ENCODE measurements at places on chromosomes 16 and 17.

DNA sequence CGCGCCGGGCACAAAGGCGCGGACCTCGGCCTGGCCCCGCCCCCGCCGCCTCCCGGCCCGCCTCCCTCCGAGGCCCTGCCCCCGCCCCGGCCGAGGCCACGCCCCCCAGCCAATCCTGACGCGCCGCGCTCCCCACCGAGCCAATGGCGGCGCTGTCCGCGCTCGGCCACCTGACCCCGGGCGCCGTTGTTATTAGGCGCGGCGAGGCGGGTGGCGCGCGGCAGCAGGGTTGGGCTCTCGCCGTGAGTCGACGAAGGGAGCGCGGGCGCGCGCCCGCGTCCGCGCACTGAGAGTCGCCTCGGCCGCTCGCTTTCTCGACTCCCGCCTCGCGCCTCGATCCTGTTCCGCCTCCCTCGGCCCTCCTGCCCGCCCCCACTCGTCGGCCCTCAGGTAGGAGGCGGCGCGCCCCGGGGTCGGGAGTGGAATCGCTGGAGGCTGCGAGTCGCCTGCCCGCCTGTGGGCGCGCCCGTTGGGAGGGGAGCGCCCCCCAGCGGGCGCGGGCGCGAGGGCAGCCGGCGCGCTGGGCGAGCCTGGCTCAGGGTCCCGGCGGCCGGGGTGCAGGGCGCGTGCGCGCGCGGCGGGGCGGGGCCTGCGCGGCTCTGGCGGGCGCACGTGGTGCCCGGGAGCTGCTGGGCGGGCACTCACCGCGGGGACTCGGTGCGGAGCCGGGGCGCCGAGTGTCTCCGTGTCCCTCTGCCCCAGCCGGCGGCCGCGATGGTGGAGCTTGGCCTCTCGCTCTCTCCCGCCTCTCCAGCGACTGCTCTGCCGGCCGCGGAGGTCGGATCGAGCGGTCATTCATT, 405 bp upstream of the CBLN1 start:
- DNase-seq: peak; percentile 87

- DNase-seq: no peak
Observed at GRCh38 chr17:19456016-19456927, 45.2 kb downstream of the RNF112 start.

DNA sequence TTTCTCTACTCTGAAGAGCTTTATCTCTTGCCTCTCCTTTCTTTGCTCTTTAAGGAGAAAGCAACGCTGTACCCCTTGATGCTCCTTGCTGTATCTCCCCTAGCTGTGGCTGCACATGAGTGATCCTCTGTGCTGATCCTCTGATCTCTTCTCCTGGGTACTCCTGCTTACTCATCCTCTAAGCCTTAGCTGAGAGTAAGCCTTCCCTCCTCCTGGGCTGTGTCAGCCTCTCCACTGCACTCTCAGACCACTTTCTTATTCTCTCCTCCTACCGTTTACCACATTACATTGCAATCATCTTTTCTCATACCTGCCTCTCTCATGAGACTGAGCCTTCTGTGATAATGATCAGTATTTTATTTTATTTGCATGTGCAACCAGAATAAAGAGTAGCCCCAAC, 25.1 kb downstream of the SOX9 start:
- no peak for DNase-seq

DNA sequence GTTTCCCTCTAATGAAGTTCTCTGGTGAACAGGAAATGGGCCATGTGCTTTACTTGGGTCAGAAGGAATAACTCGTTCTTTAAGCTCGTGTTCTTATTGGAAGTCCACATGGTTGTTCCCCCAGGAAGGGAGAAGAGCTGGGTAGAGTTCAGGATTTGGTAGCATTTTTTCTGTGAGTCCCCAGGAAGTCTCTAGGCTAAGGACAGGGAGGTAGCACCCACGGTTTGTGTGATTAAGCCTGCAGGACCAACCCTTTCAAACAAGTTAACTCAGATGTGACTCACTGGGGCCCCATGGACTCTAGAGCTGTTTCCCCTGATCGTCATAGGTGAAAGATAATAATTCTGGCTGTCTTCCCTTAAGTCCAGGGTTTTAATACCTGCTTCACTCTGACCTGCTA, 16.4 kb downstream of the SAP30BP start:
- no peak for DNase-seq

DNA sequence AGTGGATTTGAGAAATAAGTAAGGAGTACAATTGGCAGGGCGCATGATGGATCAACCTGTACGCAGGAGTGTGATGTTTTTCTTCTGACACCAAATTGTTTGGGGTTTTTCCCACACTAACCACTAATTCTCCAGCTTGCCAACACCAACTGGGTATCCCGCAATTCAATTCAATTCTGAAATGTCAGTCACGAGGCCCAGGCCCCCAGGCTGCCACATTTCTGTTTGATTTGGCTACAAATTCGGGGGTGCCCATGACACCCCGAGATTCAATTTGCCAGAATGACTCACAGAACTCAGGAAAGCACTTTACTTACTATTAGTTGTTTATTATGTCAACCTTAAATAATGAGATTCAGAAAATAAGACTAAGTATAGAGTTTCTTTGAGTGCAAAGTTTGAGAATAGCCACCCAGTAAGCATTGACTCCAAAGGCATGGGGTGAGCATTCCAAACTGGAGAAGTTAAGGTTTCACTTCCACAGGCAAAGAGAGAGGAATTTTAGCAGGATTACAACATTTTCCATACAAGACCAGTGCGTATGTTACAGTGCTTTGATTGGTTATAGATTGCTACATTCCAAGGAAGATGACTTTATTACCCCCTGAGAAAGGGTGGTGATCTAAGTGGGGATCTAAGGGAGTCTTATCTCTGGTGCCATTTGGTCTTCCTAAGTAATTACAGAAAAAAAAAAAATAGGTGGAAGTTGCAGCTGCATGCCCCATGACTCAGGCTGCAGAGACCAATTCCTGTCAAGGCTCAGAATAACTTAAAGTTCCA, 11.5 kb downstream of the SLC46A1 start:
- no peak for DNase-seq

- no peak for DNase-seq
Observed at GRCh38 chr16:58421529-58421928, 29.3 kb downstream of the GINS3 start.

GRCh38 chr16:37511-37910, 15.9 kb downstream of the POLR3K start:
- no peak for DNase-seq

DNA sequence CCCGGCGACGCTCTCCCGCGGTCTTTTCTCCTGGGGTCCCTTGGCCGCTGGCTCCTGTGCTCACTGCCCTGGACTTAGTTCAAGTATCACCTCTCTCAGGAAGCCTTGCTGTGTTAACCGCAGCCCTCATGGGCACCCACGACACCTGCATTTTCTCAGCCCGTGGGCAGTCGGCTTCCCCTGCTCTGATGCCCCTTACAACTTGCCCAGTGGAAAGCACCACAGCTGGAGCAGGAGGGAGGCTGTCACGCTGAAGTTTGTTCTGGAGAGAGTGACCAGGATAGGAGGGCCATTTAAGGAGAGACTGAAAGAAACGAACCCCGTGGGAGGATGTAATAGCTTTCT, 395 bp downstream of the STXBP4 start:
- no peak for DNase-seq

DNA sequence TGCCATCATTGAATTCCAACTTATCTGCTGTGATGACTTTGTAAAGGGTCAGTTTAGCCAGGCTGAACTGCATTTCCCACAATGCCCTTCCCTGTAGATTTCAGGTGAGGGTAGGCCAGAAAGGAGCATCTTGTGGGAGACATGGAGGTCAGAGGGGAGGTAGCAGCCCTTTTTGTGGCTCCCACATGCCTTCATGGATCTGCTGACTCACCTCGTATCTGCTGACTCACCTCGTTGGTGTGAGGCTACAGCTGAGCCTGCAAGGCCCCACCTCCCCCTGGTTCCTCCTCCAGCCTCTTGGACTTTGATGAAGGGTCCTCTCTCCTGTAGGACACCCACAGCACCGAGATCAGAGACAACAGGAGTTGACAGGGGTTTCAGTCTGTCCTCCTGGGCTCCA, 102.5 kb downstream of the SALL1 start:
- DNase-seq: no peak

- no peak for DNase-seq
Observed at GRCh38 chr17:38916771-38917170, 8.6 kb upstream of the LASP1NB start.

DNA sequence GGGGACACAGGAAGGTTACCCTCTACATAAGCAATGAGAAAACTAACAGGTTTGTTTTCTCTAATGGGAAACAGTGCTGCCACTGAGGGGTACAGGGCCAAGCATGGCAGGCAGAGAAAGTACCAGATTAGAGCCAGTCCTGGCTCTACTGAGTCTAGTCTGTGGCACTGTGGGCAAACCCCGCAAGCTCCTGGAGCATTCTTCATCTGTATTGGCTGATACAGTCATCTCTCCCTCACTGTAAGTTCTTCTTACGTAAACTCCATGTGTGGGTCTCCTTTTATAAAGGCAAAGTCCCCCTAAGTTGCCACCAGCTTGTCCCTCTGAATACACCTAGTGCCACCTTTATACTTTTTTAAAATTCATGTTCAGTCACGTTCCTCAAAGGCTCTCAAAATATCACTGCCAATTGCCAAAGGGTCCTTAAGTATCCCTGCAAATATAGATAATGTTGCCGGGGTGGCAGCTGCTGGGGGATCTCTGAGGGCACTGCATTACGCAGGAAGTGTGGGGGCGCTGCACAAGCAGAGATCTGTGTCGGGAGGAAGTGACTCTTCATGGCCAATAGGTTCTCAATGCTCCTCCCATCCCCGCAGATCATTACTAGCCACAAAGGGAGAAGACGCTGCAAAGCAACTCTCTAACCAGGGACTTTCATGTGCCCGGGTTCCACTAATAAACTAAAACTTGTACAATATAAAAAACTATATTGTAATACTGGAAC, 18.8 kb downstream of the XPO6 start:
- peak; percentile 59 for DNase-seq

- no peak for DNase-seq
Observed at GRCh38 chr16:88798772-88799455, 4.7 kb upstream of the CDT1 start.

DNA sequence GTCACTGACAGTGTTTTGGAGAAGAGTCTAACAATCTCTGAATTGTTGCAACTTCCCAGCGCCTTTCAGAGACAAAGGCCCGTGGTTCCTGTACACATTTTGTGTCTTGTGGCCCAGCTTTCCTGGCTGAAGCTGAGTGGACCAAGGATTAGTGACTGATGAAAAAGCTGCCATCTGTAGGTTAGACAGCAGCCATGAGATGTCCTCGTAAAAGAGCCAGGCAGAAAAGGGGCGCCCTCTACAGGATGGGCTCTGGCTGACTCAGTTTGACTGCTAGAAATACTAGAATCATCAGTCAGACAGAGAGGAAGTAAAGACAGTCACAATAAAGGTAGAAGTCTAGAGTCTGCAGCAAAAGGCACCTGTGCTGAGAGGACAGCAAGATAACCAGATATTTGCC, 26.5 kb upstream of the NF1 start:
- peak; percentile 20 for DNase-seq

GRCh38 chr17:82489851-82490511, 29.6 kb upstream of the FOXK2 start:
- no peak for DNase-seq

DNA sequence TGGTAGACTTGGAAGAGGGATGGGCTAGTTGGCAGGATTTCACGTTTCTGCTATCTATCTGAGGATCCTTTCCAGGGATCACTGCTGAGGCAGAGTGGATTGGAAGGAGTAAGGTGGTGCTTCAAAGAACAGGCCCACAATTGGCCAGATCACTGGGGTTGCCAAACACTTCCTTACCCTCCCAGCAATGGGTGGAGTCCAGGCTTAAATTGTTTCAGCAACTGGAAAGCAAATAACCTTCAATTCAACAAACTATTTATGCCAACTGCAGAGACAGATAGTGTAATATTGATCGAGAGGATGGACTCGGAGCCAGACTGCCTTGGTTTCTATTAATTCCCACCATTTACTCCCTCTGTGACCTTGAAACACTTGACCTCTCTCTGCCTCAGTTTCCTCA, 2.1 kb downstream of the ARRB2 start:
- DNase-seq: no peak

GRCh38 chr17:49914096-49914490, 54.9 kb upstream of the DLX4 start:
- no peak for DNase-seq

- no peak for DNase-seq
Observed at GRCh38 chr16:68972720-68973119, 129.4 kb downstream of the TANGO6 start.

DNA sequence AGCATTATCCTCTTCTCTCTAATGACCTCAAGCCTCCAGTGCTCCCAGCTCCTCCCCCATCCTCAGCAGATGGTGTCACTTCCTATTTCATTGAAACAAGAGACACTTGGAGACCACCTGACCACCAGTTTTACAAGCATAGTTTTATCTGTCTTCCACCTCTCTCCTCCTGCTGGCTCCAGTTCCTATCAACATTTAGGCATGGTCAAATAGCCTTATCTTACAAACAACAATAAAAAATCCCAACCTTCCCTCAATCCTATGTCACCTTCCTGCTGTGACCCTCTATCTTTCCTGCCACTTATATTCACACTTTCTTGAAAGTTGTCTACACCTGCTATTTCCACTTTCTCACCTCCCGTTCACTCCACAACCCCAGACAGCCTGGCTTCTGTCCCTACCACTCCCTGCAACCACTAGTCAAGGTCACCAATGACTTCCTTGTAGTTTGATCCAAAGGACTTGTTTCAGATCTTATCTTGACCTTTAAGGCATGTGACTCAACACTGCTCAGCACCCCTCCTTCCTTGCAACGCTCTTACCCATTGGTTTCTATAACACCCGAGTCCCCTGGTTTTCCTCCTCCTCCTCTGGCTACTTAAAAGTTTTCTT, 4.3 kb upstream of the NTN1 start:
- DNase-seq: no peak

- DNase-seq: no peak
Observed at GRCh38 chr17:67754001-67754400, 36.3 kb downstream of the NOL11 start.

GRCh38 chr17:46194393-46195216, 1.4 kb upstream of the KANSL1 start:
- peak; percentile 79 for DNase-seq

- no peak for DNase-seq
Observed at GRCh38 chr16:83653785-83654184, 154.0 kb upstream of the HSBP1 start.

GRCh38 chr16:77541165-77541564, 106.3 kb upstream of the ADAMTS18 start:
- no peak for DNase-seq

GRCh38 chr17:20300436-20300934, 166.9 kb downstream of the LGALS9B start:
- no peak for DNase-seq
